Cardiac fibroblast (primary cell): ENCODE measurements at places on chromosomes 2 and 18.
A peak's percentile ranks its signal among the peaks of the same experiment; 100 is the strongest.

- DNase-seq = no peak
Measured at GRCh38 chr2:36570416-36570815, 27.6 kb downstream of the FEZ2 start.

GRCh38 chr2:220275454-220275853, 648.0 kb downstream of the SLC4A3 start:
- DNase-seq = no peak

- DNase-seq = no peak
Measured at GRCh38 chr18:63040788-63041410, 278.7 kb downstream of the BCL2 start.

DNA sequence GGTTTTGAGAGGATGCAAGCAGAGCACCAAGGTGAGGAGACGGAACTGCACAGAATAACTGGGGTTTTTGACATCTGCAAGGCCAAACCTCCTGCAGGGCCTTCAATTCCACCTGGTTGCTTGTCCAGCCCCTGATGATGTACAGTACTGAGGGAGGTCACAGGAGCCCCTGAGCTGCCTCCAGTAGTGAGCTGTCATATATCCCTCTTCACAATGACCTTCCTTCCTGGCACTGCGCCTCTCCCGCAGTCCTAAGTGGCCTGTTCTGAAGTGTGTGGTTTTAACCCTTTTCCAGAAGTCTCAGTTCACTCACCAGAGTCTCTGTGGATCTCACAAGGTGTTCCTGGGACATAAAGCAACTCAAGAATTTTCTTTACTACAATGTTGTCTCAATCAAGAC, 45.3 kb downstream of the LRRTM1 start:
- DNase-seq = no peak

DNA sequence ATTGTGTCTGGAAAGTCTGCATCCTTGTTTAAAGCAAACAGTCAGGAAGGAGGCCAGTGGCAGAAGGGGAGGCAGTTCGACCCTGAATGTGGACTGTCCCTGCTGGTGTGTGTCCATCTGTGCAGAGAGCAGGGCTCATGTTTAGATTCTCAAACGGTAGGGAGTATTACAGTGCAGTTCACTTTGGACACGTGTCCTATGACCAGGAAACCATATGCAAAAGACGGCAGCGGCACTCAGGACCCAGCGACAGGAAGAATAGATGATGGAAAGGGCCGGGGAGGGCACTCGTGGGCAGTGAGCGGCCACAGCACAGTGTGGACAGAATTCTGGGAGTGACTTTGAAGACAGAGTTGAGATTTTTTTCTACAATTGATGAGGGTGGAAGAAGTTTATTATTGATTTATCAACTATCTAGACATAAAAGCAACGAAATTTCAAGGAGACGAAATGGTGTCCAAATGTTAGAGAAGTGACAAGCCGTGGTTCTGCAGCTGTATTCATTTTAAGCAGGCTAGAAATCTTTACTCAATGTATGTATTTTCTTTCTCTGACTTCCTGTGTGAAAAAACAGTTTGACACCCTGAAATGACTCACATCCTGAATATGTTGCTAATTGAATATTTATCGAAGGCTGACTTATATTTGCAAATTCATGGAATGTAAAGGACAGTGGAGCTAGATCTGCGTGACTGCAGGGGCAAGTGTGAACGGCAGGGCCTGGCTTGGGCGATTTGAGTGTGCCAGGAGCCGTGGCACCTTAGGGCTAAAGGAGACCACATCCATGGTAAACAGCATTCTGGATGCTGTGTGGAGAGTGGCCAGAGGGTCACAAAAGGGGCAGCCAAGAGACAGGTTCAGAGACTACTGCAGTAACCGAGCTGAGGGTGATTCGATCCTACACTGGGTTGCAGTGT, 214.2 kb downstream of the PTGR3 start:
- peak; percentile 11 for DNase-seq

GRCh38 chr2:168371273-168372019, 84.6 kb upstream of the CERS6 start:
- no peak for DNase-seq

GRCh38 chr18:12076424-12077140, 17.1 kb upstream of the ANKRD62 start:
- DNase-seq = peak; percentile 43

DNA sequence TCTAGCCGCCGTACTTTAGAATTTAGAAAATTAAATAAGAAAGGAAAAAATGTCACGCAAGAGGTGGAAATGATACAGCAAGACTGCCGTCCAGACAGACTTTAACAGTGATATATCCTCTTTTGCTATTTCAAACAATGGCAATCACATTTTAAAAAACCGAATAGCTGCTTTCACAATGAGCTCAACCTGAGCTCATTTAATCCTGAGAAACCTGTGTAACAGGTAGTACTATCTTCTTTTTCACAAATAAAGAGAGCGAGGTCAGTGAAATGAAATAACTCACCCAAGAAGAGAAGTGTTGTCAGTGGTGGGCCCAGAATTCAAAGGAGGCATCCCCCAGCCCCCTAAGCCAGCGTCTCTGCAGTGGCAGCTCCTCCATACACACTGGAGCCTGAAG, 60.7 kb upstream of the DAPL1 start:
- no peak for DNase-seq

DNA sequence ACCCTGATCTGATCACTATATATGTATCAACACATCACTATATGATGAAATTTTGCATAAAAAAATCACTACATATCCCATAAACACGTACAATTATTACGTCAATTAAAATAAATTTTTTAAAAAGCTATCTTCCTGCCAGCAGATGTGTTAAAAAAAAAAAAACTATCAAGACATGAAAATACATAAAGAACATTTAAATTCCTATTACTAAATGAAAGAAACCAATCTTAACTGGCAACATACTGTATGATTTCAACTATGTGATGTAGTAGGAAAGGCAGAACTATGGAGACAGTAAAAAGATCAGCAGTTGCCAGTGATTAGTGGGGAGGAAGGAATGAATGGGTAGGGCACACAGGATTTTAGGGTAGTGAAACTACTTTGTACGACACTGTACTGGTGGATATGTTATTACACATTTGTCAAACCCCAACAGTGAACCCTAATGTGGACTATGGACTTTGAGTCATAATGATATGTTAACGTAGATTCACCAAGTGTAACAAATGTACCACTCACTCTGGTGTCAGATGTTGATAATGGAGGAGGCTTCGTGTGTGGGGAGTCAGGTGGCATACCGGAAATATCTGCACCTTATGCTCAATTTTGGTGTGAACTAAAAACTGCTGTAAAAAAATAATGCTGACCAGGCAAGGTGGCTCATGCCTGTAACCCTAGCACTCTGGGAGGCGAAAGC, 27.4 kb downstream of the USP34 start:
- no peak for DNase-seq

DNA sequence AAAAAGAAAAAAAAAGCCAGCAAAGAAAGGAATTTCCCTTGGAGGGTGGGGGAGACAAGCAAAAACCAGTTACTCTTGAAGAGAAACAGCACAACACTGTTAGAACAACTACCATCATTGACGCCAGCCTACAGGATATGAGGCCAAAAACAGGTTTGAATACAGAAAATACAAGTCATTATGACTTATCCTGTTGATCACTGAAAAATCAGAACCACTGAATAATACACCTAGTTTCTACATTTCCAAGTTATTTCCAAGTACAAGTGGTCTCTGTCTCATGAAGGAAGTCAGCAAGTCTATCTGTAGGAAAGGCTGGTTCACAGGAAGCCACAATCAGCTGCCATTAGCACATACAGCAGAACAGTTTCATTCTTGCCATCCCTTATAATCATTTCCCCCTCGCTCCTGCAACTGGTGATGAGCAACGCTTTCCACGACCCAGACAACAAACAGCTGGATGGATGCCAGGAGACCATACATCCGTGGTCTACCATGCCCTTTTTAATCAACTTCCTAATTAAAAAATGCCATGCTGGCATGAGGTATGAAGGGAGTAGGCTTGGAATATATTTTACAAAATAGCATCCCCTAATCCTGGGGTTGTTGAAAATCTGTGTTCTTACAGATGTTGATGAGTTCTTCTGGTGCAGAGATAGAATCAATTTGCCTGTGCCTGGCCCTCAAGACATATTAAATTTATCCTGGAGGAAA, 10.4 kb downstream of the MYT1L start:
- no peak for DNase-seq

DNA sequence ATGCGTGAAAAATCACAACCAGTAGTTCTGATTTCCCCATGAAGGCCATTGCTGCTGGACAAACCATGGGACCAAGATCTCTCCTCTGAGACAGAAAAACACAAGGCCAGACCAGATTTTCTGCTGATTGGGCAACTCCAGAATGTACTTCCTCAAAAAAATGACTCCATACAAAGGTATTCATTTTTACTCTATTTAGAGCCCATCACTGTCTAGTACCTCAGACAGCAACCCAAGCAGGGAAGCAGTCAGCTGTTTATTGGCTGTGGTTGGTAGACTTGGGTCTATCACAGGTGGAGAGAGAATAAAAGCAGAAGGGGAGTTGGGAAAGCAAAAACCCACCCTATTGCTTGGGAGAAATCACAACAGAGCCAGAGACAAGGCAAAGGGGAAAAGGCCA, 219.9 kb downstream of the PIK3C3 start:
- no peak for DNase-seq

- DNase-seq = no peak
Measured at GRCh38 chr2:74441170-74441689, 507 bp downstream of the RTKN start.

GRCh38 chr2:149858901-149859634, 271.5 kb upstream of the MMADHC start:
- peak; percentile 81 for DNase-seq

DNA sequence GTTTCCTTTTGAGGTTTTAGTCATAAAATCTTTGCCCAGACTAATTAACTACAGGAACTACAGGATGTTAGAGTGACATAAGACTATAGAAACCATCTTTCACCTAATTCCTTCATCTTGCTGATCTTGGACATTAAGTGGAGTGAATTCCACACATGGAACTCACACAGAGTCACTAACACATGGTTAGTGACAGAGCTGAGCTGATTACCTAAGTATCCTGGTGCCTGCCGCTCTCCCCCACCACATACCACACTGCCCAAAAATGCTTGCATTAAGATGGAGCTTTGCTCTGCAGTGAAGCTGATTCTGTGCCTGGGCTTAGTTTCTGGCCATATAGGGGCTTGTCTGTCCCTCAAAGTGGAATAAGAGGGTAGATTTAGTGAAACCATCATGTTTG, 332.9 kb upstream of the NT5C1B start:
- no peak for DNase-seq

DNA sequence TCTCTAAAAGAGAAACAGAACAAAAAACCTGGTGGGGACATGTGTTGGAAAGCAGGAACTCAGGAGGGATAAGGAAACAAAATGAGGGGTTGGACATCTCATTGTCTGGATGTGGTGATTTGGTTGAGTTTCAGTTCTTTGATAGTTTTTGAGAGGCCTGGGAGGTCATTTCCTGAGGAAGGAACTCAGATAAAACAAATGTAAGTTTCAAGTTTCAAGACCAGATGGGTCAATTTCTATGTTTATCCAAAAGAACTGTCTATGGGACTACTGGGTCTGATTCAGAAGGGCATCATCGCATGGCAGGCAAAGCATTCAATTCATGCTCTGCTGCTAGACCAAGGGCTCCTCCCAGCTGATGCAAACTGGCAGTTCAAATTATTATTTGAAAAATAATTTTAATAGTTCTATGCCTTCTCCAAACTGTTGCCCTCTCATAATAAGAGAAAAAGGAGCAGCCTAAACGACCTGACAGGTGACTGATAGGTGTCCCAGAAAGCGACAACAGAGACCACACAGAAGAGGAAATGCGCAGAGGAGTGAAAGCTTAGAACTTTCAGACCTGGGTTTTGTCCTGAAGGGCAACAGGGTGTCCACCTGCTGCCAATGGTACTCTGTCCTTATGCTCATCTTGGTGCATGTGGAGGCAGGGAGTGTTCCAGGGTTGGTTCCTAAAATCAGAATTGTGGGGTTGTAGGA, 39.3 kb upstream of the SH3RF3 start:
- peak; percentile 39 for DNase-seq

DNA sequence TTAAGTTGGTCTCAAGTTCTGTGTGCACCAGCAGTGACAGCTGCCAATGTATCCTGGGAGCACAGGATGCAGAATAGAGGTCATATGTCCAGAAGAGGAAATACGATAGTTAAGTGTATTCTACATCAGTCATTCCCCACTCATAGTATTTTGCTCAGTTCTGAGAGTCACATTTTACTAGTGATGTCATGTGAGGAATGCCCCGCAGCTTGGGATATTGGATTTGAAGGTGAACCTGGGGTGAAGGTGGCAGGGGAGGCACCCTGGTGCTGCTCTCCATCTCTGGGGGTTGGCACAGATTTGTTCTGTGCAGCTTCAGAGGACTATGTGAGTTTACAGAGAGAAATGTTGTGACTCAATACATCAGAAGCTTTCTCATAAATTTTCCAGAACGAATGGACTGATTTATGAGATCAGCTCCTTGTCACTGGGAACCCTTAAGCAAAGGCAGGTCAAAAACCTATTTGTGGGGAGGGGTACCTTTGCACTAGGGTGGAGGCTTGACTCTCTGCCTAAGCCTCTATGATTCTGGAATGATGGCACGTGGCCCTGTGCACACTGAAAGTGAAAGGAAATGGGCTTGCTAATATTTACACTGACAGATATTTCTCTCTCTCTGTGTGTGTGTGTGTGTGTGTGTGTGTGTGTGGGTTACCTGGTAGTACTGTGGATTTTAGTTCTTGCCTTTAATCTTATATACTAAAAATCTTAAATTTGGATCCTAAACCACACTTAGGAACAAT, 95.9 kb downstream of the NEB start:
- peak; percentile 5 for DNase-seq

GRCh38 chr2:113171334-113172075, 2.3 kb upstream of the PSD4 start:
- no peak for DNase-seq

DNA sequence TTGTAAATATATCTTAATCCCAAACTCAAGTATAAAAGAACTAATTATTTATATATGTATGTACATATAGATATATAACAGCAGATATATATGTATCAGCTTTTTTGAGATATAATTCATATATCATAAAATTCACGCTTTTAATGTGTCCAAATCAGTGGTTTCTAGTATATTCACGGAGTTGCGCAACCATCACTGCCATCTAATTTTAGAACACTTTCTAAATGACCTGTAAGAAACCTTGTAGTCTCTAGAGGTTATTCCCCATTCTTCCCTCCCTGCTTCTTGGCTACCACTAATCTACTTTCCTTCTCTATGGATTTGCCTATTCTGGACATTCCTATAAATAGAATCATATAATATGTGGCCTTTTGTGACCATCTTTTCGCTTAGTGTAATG, 163.5 kb upstream of the TCF4 start:
- peak; percentile 21 for DNase-seq

- peak; percentile 56 for DNase-seq
Measured at GRCh38 chr2:234240917-234241316, 190.4 kb downstream of the SPP2 start.
